NCI-H774 (cell line): ENCODE measurements at places on chromosomes 6 and 20.

GRCh38 chr6:25898289-25898977 is 24.4 kb upstream of the SLC17A3 start:
- DNase-seq: no peak

GRCh38 chr6:43228951-43229802 is at the start of gene DNPH1:
TSS of gene DNPH1 (minus strand) at chr6:43229481. CDS start at chr6:43229456, 25 bp downstream.
- peak; percentile 66 for DNase-seq

DNA sequence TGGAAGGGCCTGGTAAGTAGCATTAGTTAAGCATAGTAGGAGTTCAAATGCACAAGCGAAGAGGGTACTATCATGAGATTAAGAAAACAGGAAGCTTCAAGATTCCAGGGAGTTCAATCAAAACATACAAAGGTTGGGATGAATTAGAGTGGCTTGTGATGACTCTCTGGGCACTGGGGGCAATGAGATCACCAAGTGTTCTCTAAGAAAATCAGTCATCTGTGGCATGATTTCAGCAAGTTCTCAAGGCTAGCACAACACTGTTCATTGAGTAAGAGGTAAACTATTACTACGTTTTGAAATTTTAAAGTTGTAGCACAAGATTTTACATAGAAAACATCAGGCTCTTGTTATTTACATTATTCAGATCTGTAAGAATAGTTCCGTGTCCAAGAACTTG is 139.7 kb upstream of the FLRT3 start:
- no peak for DNase-seq

GRCh38 chr6:70051197-70052124 is 185.1 kb downstream of the COL19A1 start:
- no peak for DNase-seq

- no peak for DNase-seq
Observed at GRCh38 chr6:33095681-33096080, 19.9 kb downstream of the HLA-DPB1 start.

DNA sequence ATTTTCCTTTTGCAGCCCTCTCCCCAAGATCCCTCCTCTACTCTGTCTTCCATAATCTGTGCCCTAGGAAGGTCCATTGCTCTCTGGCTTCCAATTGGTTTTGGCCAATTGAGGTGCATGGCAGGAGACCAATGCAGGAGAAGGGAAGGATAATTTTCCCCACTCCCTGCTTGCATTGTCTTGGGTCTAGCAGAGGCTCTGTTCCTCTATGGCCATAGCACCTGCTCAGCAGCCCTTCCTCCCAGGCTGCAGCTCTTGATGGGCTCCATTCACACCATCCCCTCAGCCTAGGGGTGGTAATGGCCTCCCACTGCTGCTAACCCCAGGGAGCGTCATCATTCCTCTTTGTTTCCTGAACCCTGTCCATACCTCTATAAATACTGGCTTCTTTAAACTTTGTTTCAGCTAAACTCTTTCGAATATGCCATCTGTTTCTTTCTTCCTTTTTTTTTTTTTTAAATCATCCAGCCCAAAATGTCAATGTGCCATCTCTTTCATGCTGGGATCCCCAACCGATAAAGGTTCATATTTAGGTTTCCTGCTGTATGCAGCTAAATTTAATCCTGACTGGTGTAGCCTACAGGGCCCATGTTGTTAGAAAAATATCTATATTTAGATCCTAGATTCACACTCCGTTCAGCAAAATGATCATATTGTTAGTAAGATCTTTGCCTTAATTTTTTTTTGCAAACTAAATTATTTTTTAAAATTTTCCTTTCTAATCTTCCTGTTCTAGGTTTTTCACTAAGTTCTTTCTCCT is 63.8 kb downstream of the HECA start:
- no peak for DNase-seq
